Stimulated activated CD8-positive, alpha-beta memory T cell treated with anti-CD3 and anti-CD28 coated beads, Interleukin-7, amount 100 ng/mL, for 48 hours (primary cell): ENCODE measurements at places on chromosomes 2 and 18.

DNA sequence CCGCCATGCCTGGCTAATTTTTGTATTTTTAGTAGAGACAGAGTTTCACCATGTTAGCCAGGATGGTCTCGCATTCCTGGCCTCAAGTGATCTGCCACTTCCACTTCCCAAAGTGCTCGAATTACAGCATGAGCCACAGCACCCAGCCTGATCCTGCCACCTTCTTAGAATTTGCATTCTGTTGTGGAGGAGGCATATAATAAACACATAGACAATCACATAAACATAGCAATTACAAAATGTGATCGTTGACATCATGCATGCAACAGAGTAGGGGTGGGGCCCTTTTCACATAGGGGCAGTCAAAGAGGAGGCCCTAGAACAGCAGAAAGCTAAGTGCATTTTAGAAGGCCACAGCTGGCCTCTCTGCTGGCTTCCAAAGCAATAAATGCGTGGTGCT lies 39.9 kb upstream of the TSPYL6 start:
- no peak for DNase-seq

GRCh38 chr18:49183921-49184320 lies 233.2 kb upstream of the SMAD7 start:
- DNase-seq = no peak

GRCh38 chr2:199682001-199682400 lies 169.0 kb downstream of the FTCDNL1 start:
- DNase-seq = no peak

- no peak for DNase-seq
Observed at GRCh38 chr2:17614174-17614930, 73.9 kb downstream of the VSNL1 start.
